Vagina (tissue), 2 donors: ENCODE measurements at places on chromosomes 7 and 10. TPM values are rescaled to one million over a fixed set of nuclear protein-coding genes. Genes with fewer than 3 reads are reported as not detected.

Gene ABCB1
- 2.9 TPM for total RNA-seq

Gene SLC16A12
- total RNA-seq = 3.7 TPM

Gene TMEM225B
- 1.2 TPM for total RNA-seq

Gene LRWD1
- total RNA-seq = 11.0 TPM

Gene STAG3
- not detected for total RNA-seq

Gene SPDYE2B
- total RNA-seq = not detected

Gene HMX3
- total RNA-seq = not detected

Gene PCLO
- 10.8 TPM for total RNA-seq
